KG1 (cell line): ENCODE measurements at places on chromosomes 16 and 17.

DNA sequence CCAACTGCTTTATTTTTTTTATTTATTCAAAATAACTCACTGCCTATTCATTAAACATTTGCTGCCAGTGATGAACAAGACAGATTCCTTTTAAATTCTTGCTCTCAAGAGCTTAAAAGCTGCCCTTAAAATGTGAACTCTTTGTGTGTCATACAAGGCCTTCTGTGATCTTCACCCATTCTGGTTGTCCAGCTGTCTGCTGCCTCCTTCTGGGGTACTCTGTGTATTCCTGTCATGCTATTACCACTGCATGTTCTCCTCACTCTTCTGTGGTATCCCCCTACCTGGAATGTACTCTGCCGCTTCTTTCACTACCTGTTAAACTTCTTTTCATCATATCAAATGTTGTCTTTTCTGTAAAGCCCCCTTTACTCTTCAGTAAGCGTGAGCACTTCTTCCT lies 165.8 kb downstream of the CHD9 start:
- no peak for DNase-seq

DNA sequence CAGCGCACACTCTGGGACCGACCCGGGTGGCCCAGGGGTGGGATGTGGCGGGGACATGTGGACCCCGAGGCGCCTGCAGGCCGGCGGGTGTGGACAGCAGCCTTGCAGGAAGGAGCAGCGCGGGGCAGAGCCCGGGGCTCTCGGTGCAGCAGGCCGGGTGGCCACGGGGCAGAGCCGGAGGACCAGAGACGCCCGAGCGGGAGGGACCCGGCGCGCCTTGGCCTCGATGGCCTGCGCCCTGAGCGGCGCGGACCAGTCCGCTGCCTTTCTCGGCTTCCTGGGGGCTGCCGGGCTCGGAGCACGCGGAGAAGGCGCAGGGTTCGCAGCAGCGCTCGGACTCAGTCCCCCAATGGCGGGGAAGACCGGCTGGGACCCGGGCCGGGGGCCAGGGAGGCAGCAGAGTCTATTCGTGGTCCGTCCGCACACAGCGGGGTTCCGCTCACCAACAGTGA lies 43.4 kb downstream of the OSBPL7 start:
- DNase-seq = no peak

DNA sequence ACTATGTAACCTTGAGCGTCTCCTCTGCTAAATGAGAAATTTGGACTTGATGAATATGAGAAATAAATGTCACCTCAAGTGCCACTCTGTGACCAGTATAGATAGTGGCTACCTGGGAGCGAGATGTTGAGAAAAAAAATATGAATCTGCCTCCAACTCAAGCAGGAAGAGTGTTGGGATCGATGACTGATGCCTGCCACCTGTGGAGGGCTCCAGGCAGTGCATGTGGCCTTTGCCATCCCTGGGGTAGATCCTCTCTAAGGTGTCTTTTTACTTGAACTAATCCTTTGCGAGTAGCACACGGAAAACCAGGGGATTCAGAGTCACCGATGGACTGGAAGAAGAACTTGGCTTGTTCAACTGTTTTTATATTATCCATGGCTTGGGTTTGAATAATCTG lies 9.4 kb downstream of the CCDC182 start:
- DNase-seq = no peak

DNA sequence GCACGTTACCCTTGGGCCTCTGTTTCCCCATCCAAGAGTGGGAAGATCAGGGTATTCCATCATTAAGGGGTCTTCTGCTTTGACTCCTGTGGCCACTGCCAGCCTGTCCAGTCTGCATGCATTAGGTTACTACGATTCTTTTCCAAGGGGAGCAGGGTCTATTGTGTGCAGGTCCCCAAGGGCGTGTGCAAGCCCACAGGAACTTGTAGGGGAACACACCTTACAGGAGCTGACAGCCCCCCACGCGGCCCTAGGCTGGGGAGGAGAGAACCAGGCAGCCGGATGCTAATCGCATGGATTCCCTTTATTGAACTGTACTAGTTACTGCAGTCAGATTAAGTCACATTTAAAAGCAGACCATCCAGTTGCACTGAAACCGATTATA lies 116.7 kb downstream of the C16orf78 start:
- DNase-seq = no peak

- no peak for DNase-seq
These were observed 65.1 kb downstream of the RTN4RL1 start for GRCh38 chr17:1959871-1960544.

- no peak for DNase-seq
These were observed 23.1 kb upstream of the TRIM37 start for GRCh38 chr17:59129814-59130213.

GRCh38 chr16:68417711-68418301 lies 30.5 kb downstream of the SMPD3 start:
- peak; percentile 48 for DNase-seq

DNA sequence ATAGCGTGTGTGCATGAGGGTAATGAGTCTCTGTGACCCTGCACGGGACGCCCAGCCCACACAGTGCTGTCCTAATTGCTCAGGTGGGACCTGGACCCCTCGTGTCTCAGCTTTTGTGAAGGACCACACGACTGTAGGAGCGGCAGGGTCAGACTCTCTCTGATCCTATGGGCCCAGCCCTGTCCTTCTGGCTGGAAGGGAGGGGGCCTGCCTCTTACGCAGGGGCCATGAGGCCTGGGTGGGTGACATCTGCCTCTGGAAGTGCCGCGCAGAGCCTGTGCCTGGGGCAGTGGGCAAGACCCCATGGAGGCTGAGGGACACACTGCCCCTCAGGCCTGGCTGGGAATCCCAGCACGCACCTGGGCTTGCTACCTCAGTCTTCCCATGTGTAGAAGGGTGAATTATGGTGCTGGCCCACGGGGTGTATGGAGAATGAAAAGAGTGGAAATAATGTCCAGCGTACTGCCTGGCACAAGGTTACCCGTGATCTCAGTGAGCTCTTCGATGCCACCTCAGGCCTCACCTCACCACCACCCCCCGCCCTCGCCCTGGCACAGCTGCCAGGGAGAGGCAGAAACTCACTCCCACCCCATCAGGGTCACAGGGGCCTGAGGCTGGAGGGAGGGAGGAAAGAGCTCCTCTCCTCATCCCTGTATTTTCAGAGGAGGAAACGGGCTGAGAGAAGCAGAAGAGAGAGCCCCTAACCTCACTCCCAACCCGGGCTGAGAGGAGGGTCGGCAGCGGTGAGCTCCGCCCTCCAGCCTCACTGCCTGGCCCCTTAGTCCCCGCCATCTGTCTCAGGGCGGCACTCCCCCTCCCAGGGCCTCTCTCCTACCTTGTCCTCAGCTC lies 27.1 kb upstream of the DBNDD1 start:
- no peak for DNase-seq

GRCh38 chr17:71922439-71922838 lies 198.4 kb upstream of the SOX9 start:
- no peak for DNase-seq

- DNase-seq = no peak
These were observed 51.9 kb downstream of the ZZEF1 start for GRCh38 chr17:4090898-4091297.

DNA sequence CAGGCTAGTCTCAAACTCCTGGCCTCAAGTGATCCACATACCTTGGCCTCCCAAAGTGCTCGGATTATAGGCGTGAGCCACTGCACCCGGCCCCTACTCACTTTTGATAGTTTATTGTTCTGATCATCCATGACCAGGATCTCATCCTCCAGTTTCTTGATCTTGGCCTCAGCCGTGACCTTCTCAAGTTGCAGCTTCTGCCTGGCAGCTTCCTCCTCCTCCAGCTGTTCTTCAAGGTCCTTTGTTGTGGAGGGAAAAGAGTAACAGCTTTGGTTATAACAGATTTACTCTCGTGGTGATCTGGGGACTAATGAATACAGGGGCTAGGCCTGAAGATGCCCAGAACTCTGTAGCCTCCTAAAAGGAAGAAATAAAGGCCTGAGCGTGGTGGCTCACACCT lies 89.9 kb downstream of the NDE1 start:
- DNase-seq = no peak

GRCh38 chr17:18857864-18858566 lies at the start of gene PRPSAP2:
TSS of gene PRPSAP2 (plus strand) at chr17:18858131. CDS start at chr17:18865834, 7,703 bp downstream.
- DNase-seq = peak; percentile 74

- DNase-seq = no peak
These were observed 25.6 kb upstream of the CDRT4 start for GRCh38 chr17:15492791-15493692.

- no peak for DNase-seq
These were observed 22.1 kb downstream of the NOS2 start for GRCh38 chr17:27778183-27778582.

DNA sequence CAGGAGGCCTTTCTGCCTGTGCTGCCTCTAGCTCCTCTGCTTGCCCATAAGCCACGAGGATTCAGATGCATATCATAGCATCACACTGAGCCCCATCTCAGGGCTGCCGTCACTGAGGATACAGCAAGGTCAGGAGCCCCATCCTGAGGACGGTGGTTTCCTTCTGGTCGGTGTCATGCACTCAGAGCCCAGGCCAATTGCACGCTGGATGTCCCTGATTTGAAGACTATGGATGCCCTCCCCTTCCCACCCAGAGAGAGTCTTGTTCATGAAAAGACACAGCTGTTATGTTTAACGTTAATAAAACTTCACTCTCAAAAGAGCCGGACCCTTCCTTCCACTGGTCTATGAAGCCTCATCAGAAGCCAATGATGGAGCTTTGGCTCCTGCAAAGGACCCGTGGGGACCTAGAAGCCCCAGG lies 19.9 kb downstream of the COTL1 start:
- no peak for DNase-seq

- no peak for DNase-seq
These were observed 11.7 kb downstream of the COX11 start for GRCh38 chr17:54956791-54957190.

DNA sequence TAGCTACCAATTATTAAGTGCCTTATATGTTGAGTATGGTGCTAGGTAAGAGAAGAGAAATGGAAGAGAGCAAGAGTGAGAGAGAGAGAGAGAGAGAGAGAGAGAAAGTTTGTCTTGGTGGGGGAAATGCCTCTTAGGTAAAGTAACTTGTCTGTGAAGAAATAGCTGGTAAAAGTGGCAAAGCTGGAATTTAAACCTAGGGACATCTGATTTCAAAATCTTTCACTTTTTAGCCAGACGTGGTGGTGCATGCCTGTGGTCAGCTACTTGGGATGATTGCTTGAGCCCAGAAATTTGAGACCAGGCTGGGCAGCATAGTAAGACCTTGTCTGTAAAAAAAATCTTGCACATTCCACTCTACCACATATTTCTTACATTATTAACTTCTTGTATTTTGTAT lies 23.0 kb upstream of the CDR2 start:
- no peak for DNase-seq

- no peak for DNase-seq
These were observed 393.8 kb upstream of the KIF2B start for GRCh38 chr17:53428913-53429312.

DNA sequence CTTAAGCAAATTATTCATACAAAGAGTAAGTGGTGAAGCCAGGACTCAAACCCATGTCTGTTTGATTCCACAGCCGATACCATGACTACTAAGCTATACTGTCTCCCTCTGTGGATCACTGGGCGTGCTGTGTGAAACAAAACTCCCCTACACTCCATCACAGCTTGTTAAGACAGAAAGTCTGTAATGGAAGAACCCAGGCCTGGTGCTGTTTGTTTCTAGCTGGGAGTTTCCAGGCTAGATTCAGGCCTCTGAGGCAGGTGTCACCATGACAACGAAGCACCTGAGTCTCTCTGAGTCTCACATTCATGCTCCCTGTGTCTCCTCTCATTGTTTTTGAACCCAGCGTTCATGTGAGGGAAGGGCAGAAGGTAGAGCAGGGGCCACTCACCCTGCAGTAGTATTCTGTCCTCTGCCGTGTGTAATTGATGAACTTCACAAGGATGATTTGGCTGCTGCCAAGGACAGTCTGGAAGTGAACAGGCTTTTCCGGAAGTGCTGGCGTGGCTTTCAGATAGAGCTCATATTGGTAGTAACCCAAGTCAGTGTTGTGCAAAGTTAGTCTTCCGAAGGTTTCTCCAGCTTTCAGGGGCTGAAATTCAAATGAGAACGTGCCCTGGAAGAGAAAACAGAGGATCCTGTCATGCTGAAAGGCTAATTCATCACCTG lies 8.6 kb upstream of the VAC14 start:
- no peak for DNase-seq

DNA sequence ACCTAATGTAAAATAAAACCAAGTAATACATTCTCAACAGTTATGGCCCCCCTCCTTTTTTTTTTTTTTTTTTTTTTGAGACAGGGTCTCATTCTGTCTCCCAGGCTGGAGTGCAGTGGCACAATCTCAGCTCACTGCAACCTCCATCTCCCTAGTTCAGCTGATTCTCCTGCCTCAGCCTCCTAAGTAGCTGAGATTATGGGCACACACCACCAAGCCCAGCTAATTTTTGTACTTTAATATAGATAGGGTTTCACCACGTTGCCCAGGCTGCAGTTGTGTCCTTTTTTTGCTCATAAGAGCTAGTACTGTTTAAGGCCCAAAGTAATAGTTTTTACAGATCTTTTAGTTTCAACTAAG lies 18.3 kb downstream of the EARS2 start:
- DNase-seq = no peak

- peak; percentile 3 for DNase-seq
These were observed 1.0 kb downstream of the PER1 start for GRCh38 chr17:8151120-8151640.

DNA sequence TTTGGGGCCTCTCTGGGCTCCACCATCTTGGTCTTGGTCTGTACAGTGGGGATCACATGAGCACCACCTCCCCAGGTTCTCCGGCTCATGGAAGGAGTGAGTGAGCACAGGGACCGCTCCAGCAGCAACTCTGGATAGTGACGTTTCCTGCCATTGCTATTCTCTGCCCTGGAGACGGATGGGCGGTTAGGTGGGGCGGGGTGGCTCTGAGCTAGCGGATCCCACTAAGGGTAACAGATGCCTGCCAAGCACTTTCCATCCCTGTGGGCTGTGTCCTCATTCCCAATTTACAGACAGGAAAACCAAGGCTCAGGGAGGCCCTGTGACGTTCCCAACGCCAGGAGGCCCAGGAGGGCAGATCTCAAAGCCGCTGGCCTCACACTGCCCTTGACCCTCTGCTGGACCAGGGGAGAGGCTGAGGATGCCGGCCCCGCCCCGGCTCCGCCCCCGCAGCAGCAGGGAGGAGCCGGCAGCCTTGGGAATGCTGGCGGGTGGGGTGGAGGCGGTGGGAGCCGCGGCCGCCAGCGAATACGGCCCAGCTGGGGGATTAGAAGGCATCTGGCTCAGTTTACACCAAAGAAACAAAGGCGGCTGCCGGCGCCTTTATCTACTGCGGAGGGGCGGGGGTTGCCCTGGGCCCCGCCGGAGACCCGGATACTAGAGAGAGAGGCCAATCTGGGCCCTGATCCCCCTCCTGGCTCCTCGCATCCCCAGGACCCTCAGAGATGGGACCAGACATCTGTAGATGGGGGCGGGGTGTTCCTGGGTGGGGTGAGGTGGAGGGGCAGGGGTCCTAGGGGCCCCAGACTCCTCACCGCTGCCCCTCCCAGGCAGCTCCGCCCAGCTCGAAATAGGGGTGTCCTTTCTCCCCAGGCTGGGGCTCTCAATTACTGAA lies 122.3 kb upstream of the CIBAR2 start:
- DNase-seq = no peak

GRCh38 chr17:69874175-69874670 lies 200.8 kb upstream of the KCNJ16 start:
- no peak for DNase-seq

- no peak for DNase-seq
These were observed 46.8 kb downstream of the TIMM22 start for GRCh38 chr17:1043601-1044251.

GRCh38 chr17:21213638-21214014 lies 335 bp downstream of the TMEM11 start:
- no peak for DNase-seq
